A549 (cell line): ENCODE measurements at places on chromosomes 11 and 22.

DNA sequence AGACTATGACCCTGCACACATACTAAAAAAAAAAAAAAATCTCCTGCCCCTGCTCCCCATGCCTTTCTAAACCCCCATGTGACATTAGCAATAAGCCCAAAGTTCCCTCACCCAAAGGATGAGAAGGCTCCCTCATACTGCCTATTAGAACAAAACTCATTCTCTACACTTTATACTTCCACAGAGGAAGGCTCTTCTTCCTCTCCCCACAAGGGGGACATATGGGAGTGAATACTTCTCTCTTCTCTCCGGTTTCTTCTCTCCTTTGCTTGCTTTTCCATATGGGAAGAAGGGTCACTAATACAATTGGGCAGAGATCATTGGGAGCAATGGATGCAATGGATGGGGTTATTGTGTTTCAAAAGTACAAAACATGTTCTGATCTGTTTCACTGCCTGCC lies 3.3 kb downstream of the OR52L1 start:
- no peak for DNase-seq

- no peak for DNase-seq
Observed at GRCh38 chr11:396948-397548, 3.0 kb downstream of the PKP3 start.

DNA sequence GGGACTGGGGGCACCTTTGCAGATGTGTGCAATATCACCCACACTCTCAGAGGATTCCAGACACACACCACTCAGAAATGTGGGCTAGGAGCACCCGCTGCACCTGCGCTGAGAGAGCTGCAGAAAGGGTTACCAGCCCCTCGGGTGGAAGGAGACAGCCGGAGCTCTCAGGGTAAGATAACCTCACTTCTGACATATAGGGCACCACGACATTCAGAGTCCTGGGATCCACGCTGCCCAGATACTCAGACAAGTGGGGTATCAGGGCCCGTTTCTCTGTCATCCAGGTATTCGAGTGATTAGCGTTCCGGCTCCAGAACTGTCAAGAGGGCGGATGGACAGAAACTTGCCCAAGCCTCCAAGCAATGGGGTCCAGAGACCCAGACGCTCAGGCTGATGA lies 6.2 kb upstream of the SYT8 start:
- no peak for DNase-seq

DNA sequence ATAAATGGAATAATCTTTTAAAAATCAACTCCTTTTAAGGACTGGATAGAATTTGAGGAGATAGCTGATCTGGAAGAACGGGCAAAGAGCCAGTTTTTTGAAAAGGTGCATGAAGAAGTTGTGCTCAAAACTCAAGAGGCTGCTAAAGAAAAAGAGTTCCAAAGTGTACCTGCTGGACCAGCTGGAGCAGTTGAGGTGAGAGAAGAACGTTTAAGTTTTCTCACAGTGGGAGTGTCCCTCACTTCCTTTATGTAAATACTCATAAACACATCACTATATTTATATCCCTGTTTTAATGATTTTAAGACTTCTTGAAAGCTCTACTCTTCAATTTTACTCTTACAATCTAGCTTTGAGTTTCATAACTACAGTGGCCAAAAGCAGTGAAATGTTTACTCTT lies 11.7 kb upstream of the ANKRD42 start:
- no peak for DNase-seq

DNA sequence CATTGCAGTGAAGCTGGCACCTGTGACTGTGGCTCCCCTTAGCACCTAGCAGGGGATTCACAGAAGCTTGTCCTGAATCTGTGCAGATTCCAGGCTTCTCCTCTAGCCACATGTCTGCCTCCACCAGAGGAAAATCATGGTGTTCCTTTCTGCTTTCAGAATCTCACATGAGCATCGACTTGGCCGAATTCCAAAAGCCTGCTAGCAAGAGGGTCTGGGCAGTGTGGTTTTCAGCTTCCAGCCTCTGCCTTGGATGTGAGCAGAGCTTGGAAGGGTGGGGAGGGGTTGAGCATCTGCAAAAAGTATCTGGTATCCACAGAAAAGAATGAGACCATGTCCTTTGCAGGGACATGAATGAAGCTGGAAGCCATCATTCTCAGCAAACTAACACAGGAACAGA lies 911.1 kb downstream of the TBC1D22A start:
- DNase-seq, result no peak

DNA sequence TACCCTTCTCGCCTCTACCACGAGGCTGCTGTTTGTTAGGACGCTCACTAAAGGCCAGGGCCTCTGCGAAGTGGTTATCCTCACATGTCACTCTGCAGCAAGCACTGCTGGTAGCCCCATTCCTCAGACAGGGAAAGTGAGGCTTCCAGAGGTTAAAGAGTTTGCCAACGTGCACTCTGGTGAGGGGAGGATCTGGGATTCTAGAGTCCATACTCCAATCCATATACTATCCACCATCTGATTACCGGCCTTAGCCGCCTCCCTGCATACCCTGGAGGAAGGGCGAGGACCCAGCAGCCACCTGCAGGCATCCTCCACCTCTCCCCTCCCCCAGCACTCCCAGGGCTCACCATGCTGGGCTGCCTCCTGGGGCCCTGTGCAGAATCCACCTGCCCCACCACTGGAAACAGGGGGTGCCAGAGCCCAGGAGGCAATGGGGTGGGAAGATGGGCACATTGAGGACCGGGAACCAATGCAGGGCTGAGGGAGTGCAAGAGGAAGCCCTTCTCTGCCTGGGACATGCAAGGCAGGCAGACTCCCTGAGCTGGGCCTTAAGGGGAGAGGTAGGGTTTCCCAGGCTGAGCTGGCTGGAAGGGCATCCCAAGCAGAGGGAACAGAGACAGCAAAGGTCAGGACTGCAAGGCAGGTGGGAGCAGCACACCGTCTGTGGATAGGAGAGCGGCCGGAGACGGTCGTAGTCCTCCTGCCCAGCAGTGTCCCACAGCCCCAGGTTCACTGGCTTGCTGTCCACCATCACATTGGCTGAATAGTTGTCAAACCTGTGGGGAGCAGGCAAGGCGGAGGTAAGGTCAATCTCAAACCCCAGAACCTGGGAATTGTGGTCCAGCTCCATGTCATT lies 11.7 kb downstream of the RAC2 start:
- DNase-seq, result no peak

DNA sequence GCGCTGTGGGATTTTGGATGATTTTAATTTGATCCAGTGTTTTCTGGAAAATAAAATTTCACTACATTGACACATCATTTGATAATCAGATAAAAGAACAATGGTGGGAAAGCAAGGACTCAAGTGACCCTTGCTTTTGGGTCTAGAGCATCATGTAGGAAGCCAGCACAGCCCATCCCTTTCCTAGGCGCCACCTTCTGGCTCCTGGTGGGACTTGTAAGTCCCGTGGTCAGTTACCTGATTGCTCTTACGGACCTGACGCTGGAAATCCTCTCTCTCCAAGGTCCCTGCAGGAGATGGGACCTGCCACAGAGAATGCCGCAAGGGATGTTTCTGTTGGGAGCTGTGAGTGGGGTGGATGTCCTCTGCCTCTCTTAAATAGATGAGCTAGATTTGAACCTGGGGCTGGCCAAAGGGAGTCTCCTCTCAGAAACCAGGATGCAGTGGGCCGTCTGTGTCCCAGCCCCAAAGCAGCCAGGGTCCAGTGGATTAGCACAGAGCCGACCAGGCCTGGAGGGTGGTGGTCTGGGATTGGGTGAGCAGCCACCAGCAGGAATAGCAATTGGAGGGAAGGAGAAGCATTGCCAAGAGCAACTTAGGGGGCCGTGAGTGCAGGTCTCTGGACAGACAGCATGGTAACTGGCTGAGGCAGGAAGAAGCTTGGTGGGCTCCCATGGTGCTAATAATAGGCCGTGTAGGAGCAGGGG lies 21.7 kb downstream of the TIMP3 start:
- peak; percentile 25 for DNase-seq

GRCh38 chr11:103842795-103843194 lies 193.6 kb upstream of the DDI1 start:
- DNase-seq, result no peak

- DNase-seq, result no peak
Observed at GRCh38 chr11:134701564-134702165, 289.6 kb upstream of the B3GAT1 start.

DNA sequence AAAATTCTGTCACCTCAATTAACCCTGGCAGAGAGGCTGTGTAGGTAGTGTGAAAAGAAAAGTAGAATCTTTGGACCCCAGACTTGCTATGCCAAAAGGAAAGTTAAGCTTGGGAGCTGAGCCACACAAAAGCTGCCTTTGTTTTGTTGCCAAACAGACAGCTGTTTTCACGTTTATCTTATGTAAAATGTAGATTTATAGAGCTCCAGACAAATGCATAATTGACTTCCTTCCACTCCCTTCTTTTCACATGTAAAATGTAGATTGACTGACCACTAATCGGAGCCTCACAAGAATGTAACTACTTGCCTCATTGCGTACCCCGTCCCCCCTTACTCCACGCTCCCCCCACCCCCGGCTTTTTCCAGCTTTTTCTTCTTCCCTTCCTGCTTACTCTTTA lies 2302.2 kb upstream of the RAG2 start:
- DNase-seq, result no peak

- no peak for DNase-seq
Observed at GRCh38 chr11:69012092-69013008, 696 bp downstream of the MRGPRF start.

GRCh38 chr11:58330861-58331260 lies 28.0 kb downstream of the OR5B17 start:
- DNase-seq, result no peak

DNA sequence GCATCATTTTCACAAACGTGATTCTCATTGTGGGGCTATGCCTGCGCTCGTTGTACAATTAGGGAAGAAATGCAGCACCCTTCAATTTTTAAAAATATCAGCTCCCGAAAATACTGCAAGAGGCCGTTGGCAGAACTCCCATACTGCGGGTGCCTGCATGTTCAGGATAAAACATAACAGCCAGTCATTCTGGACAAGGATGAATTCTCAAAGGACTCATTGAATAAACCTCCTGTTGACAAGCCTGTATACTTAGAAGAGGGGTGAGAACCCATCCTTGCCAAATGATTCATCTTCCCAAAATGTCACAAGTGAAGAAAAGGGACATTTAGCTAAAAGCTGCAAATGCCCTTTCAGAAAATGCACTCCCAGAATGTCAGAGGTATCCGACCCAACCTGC lies 141.9 kb downstream of the CSNK2A3 start:
- DNase-seq, result no peak

GRCh38 chr11:7278314-7278917 lies 26.7 kb downstream of the SYT9 start:
- DNase-seq, result peak; percentile 50
